Calu3 (cell line): ENCODE measurements at places on chromosomes 13 and 19. TPM values are rescaled to one million over a fixed set of nuclear protein-coding genes. Genes with fewer than 3 reads are reported as not detected.

- no peaks in the 10 kb centered on the region for H3K36me3 ChIP-seq
- H3K27ac ChIP-seq = no peak overlapping the region
- H3K27me3 ChIP-seq = no peaks in the 10 kb centered on the region
- peaks cover 10% of the 10 kb centered on the region for H3K4me1 ChIP-seq
- no peak for DNase-seq
Measured at GRCh38 chr19:15213715-15214381, 13.1 kb upstream of the NOTCH3 start.

TUBB4A gene
- total RNA-seq = 1.4 and 1.5 TPM in 2 replicates

PLK5 gene
- total RNA-seq = not detected in 2 replicates

DNA sequence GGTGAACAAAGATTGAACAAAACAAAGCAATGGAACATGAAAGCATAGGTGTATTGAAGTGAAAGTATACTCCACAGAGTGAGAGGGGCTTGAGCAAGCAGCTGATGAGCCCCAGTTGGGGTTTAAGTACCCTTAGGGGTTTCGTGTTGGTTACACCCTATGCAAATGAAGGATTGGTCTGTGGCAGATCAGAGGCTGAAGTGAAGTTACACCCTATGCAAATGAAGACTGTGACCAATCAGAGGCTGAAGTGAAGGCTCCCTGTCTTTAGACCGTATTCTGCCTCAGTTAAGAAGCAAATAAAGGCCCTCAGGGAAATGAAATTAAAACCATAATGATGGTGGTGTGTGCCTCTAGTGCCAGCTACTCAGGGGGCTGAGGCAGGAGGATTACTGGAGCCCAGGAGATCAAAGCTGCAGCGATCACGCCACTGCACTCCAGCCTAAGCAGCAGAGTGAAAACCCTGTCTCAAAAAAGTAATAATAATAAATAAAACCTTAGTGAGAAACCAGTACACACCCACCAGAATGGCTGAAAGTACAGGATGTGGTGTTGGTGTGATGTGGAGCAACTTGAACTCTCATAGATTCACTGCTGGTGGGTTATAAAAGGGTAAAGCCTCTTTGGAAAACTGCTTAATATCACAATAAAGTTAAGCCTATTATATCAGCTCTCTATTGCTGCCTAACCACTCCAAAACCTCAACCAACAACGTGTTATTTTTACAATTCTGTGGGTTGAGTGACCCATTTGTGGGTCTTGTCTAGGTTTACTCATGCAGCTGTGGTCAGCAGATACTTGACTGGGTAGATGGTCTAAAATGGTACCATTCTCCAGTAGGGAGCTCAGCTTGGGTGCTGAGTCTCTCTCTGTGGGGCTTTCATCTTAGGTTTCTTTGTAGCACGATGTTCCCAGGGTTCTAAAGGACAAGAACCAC lies 12.8 kb upstream of the UPF3A start:
- DNase-seq = no peak
- no peaks in the 10 kb centered on the region for H3K27me3 ChIP-seq
- no peak overlapping the region for H3K27ac ChIP-seq
- H3K4me1 ChIP-seq = no peaks in the 10 kb centered on the region

DNA sequence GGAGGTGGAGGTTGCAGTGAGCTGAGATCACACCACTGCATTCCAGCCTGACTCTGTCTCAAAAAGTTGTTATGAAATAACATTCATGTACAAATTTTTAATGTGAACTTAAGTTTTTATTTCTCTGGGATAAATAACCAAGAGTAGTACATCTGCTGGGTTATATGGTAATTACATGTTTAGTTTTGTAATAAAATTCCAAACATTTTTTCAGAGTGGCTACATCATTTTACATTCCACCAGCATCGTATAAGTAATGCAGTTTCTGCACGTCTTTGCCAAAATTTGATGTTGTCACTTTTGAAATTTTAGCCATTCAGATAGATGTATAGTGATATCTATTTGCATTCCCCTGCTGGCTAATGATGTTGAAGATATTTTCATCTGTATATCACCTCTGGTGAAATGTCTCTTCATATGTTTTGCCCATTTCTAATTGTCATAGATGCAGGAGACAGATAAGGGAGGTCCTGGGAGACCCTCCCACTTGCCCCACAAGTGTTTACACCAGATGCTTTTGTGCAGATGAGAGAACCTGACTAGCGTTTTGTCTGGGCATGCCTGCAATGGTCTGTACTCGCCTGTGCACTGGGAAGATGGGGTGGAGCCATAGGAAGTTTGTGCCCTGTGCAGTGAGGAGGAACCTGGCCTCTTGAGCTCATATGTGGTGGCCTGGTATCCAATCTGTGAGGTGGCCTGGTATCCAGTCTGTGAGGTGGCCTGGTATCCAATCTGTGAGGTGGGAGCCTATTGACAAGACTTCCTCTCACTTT lies 12.7 kb upstream of the KBTBD6 start:
- DNase-seq = no peak
- H3K27ac ChIP-seq = no peak overlapping the region
- no peaks in the 10 kb centered on the region for H3K4me1 ChIP-seq
- no peak overlapping the region for H3K4me3 ChIP-seq
- H3K36me3 ChIP-seq = no peaks in the 10 kb centered on the region

- no peaks in the 10 kb centered on the region for H3K4me1 ChIP-seq
- H3K27ac ChIP-seq = no peak overlapping the region
- H3K36me3 ChIP-seq = peaks cover 5% of the 10 kb centered on the region
Measured at GRCh38 chr19:50717026-50717723, 2.4 kb downstream of the SHANK1 start.

- no peak overlapping the region for H3K4me3 ChIP-seq
- DNase-seq = no peak
Measured at GRCh38 chr13:99326012-99326411, 18.8 kb upstream of the GPR183 start.

LILRB2 gene
- not detected in 2 replicates for total RNA-seq

GAPDHS gene
- total RNA-seq = not detected in 2 replicates

SKA3 gene
- 17.5 and 25.9 TPM in 2 replicates for total RNA-seq

RINL gene
- total RNA-seq = 4.1 TPM in 2 replicates

DNA sequence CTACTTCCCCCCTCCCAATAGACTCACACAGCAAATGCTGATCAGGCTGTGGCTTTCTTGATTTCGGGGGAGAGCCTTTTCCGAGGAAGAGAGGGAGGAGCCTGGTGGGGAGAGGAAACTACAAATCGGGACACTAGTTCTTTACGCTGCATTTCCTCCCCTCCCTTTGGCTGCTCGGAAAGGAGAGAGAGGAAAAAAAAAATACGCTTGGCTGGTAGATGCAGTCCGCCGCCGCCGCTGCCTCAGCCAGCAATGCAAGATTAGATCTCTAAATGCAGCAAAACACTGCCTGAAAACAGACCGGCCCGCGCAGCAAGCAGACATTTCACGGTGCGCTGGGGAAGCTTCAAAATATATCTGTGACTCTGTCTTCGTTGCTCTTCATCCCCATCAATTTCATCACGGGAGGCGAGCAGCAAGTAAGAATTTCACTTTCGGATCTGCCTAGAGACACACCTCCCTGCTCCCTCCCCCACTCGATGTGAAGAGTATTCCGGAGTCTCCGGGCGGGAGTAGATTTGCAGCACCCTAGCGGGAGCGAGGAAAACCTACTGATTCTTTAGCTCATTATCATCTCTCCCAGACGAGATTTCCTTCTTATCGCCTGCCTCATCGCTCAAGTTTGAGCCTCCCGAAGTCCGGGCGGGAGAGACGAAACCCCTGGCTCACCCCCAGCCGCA lies at the start of gene PCDH17:
Gene PCDH17, plus strand, starts transcription at position 149 of the 680 bp plus-strand sequence. CDS start 803 bp downstream, outside the sequence.
- no peaks in the 10 kb centered on the region for H3K4me1 ChIP-seq
- no peak for DNase-seq
- no peaks in the 10 kb centered on the region for H3K36me3 ChIP-seq
- no peaks in the 10 kb centered on the region for H3K27me3 ChIP-seq

GRCh38 chr13:29801737-29802305 lies 48.6 kb downstream of the UBL3 start:
- H3K4me3 ChIP-seq = no peak overlapping the region
- DNase-seq = no peak
- H3K27ac ChIP-seq = no peak overlapping the region
- H3K36me3 ChIP-seq = no peaks in the 10 kb centered on the region
- no peaks in the 10 kb centered on the region for H3K4me1 ChIP-seq

UHRF1 gene
- 41.0 and 45.2 TPM in 2 replicates for total RNA-seq

DNA sequence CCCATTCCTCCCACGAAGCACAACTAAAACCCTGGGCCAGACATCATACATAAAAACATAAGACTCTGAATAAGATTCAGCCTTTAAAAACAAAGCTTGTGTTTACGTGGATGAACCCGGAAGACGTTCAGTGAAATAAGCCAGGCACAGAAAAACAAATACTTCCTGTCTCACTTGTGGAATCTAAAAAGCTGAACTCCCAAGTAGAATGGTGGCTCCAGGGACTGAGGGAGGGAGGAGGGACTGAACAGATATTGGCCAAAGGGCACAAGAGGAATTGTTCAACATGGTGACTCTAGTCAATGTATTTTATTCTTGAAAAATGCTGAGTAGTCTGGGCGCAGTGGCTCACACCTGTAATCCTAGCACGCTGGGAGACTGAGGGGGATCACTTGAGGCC lies 35.7 kb upstream of the TPM4 start:
- H3K36me3 ChIP-seq = no peaks in the 10 kb centered on the region
- no peaks in the 10 kb centered on the region for H3K4me1 ChIP-seq
- no peak for DNase-seq
- peaks cover 14% of the 10 kb centered on the region for H3K27me3 ChIP-seq

TRPM4 gene
- 70.0 and 79.9 TPM in 2 replicates for total RNA-seq
